ENCODE measurements at places on chromosomes 7 and 10. TPM values are rescaled to one million over a fixed set of nuclear protein-coding genes. Genes with fewer than 3 reads are reported as not detected.
A peak's percentile ranks its signal among the peaks of the same experiment; 100 is the strongest.

GRCh38 chr10:88926566-88927415, 25.8 kb downstream of the ACTA2 start:
- DNase-seq, result peak; percentile 83

DNA sequence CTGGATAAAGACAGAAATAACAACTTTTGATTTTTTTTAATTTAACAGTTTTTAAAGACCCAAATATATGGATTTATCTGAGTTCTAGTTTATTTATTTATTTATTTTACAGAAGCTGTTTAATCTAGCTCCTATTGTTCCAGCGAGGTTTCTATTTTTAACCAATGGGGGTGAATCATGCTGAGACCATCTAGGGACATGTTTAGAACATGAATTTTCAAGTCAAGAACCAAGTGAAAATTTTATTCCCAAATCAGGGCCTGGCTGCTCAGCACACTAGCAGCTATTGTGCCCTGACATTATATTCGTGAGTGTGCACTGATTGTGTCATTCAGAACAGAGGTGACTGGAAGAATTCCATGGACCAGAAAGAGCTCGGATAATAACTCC, 24.6 kb upstream of the MPP7 start:
- no peak for DNase-seq

DNA sequence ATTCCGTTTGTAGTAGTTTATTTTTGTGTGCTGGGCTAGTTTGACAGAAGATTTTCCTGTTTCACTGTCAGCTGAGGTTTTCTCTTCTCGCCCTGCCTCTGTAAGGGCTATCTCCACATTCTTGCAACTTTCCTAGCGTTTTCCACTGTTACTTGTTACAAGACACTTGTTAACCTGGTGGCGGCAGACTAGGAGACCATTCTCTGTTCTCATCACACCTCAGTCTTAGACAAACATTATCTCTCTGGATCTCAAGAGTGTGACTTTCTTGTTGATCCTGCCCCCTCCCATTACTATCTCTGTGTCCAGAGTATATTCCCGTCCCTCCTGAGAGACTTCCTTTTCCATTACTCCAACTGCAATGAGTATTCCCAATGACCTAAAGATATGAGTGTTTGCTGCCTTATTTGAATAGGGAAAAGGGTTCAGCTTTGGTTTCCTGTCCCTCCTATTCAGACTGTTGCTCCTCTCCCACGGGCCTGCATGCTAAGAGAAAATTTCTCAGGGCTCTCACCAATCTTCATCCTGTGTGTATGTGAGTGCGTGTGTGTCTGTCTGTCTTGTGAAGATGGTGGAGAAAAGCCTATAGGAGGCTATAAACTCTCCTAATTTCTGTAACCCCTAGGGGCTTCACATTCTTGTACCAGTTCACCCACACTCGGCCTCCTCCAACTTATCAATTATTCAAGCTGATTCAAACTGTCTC, 722.4 kb upstream of the POT1 start:
- DNase-seq, result no peak

- DNase-seq, result no peak
These were observed 410.0 kb upstream of the MKI67 start for GRCh38 chr10:128536259-128536658.

The GRID2IP gene
- polyA plus RNA-seq, result not detected
